Caco-2 (cell line): ENCODE measurements at places on chromosomes 4 and X. TPM values are rescaled to one million over a fixed set of nuclear protein-coding genes. Genes with fewer than 3 reads are reported as not detected.

DNA sequence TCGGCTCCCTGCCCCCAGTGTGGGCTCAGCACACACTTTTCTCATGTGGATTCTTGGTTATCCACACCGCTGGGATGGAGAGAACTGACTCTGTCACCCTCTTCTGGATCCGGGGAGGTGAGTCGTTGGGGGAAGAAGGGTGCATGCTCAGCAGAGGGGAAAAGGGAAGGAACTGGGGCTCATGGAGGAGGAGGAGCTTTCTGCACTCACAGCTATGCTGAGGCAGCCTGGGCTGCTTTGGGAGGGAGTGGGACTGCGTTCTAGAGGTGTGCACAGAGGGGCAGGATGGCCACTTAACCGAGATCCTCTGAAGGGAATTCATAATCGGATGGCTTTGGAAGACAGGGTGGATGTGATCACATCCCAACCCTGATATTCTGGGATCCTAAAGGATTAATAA, 51.6 kb downstream of the RTL5 start:
- no peak overlapping the region for H3K4me3 ChIP-seq
- no peak for DNase-seq
- peaks cover 13% of the 10 kb centered on the region for H3K4me1 ChIP-seq
- H3K27me3 ChIP-seq, result no peaks in the 10 kb centered on the region
- no peaks in the 10 kb centered on the region for H3K36me3 ChIP-seq

DNA sequence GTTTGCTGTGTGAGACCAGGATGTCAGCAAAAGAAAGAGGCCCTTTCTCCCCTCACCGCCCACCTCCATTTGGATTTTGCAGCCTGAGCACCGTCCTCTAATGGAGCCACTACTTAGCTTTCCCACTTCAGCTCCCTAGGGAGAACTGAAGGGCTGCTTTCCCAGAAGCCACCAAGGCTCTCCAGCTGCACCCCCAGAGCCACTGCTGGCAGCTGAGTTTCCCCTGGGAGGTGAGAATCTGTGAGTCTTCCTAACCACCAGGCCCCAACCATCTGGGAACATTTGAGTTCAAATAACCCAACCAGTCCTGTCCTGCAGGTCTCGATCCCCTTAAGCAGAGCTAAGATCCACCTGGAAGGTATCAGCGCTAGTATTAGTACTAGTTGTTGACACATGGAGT, 173.1 kb upstream of the USP9X start:
- H3K27ac ChIP-seq, result no peak overlapping the region
- no peaks in the 10 kb centered on the region for H3K36me3 ChIP-seq
- DNase-seq, result no peak
- no peaks in the 10 kb centered on the region for H3K27me3 ChIP-seq
- no peaks in the 10 kb centered on the region for H3K4me1 ChIP-seq

DNA sequence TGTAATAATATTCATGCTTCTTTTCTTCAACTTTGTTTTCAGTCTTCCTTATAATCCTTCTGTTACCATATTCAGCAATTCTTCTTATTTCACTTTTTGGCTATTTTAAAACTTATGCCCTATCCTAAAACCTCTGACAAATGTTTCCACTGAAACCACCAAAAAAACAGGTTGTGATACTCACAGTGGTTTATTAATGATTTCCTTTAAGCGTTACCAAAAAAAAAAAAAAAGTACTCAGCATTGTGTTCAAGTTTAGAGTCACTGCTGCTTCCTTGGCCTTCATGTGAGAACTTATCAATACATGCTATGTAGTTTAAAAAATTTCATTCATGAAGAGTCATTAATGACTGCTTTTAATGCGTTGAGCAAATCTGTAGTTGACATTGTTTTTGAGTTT, 35.4 kb upstream of the UGT2A3 start:
- H3K27me3 ChIP-seq, result no peaks in the 10 kb centered on the region
- no peaks in the 10 kb centered on the region for H3K36me3 ChIP-seq

DNA sequence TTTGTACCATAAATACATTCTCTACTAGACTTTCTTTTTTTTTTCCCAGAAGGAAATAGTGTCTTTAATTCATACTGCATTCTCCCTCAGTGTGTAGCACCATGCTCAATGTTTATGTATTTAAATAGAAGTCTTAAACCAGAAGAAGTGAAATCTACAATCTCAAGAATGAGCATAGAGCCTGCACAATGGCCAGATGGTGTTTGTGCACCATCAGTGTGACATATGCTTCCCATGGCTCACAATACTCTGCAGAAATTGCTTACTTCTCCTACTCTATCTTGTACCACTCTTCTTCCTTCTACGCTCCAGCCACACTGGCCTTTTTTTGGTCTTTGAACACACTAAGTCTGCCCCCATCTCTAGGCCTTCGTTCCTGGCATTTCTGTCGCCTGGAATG, 2.6 kb upstream of the DOCK11 start:
- 0 out of 2 replicates have a peak, but pooled peaks cover 6% of the 10 kb centered on the region for H3K4me1 ChIP-seq
- H3K27me3 ChIP-seq, result no peaks in the 10 kb centered on the region
- no peaks in the 10 kb centered on the region for H3K36me3 ChIP-seq
- H3K4me3 ChIP-seq, result no peak overlapping the region
- no peak overlapping the region for H3K27ac ChIP-seq
- no peak for DNase-seq

GRCh38 chr4:81811562-81812293, 340.0 kb upstream of the RASGEF1B start:
- no peak for DNase-seq
- no peaks in the 10 kb centered on the region for H3K27me3 ChIP-seq
- peaks cover 7% of the 10 kb centered on the region; the same call in 1 of the 2 replicates for H3K4me1 ChIP-seq
- no peak overlapping the region for H3K27ac ChIP-seq
- no peak overlapping the region for H3K4me3 ChIP-seq
- no peaks in the 10 kb centered on the region for H3K36me3 ChIP-seq

- H3K27me3 ChIP-seq, result no peaks in the 10 kb centered on the region
- no peak for DNase-seq
- H3K4me1 ChIP-seq, result no peaks in the 10 kb centered on the region
- H3K27ac ChIP-seq, result no peak overlapping the region
These were observed 146.2 kb upstream of the BCOR start for GRCh38 chrX:40243755-40244515.

GRCh38 chr4:54737421-54737820, 79.7 kb downstream of the KIT start:
- DNase-seq, result no peak
- no peaks in the 10 kb centered on the region for H3K4me1 ChIP-seq
- H3K27ac ChIP-seq, result no peak overlapping the region
- no peak overlapping the region for H3K4me3 ChIP-seq

DNA sequence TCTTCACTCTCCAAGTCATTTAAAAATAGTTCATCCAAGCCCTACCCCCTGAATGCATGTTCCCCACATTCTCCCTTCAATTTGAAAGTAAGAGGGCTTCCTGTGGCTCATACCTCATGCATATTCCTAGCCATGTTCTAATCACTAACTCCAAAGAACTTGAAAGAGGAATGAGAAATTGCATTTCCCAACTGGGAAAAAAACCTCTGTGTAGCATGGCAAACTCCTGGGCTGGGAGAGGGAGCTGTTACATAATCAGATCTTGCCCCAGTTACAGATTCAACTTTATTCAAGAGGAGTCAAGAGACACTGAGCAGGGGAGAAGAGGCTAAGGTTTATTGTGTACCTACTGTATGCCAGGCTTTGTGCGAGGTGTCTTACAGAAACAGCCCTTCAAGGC, 90.2 kb downstream of the SLC2A9 start:
- H3K27me3 ChIP-seq, result no peaks in the 10 kb centered on the region
- no peaks in the 10 kb centered on the region for H3K36me3 ChIP-seq
- DNase-seq, result no peak
- no peak overlapping the region for H3K27ac ChIP-seq
- no peak overlapping the region for H3K4me3 ChIP-seq

The MTNR1A gene
- not detected in 2 replicates for total RNA-seq

DNA sequence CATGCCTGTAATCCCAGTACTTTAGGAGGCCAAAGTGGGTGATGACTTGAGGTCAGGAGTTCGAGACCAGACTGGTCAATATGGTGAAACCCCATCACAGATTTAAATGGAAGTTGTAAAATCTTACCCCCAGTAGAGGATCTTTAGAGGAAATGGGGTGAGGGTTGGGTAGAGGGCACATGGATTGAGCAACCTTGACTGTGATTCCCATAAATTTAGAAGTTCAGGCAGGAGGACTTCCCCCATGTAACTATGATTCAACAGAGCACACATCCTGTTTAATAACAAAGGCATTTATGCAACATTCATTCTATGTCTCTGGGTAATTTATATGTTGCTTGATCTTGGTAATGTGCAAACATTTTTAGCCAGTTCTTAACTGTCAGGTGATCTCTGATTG, 143.1 kb downstream of the RBM47 start:
- H3K27ac ChIP-seq, result no peak overlapping the region
- no peak overlapping the region for H3K4me3 ChIP-seq
- peaks cover 9% of the 10 kb centered on the region for H3K4me1 ChIP-seq
- DNase-seq, result no peak
- H3K27me3 ChIP-seq, result no peaks in the 10 kb centered on the region
- no peaks in the 10 kb centered on the region for H3K36me3 ChIP-seq

DNA sequence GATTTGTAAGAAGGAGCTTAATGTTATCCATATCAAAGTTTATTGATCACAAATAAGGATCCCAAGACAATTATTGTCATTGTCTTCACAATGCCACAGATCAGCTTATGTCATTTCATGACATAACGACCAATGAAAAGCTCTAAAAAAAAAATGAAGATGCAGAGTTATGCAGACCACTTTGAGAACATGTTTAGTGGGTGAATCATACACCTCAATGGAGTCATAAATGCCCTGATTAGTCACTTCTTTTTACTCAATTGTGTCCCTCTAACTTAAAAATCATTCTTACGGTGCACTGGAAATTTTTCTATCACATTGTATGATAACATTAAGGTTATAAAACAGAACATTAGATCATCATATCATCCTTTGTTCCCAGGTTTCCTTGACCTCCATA, 87.6 kb upstream of the GABRG1 start:
- no peak overlapping the region for H3K27ac ChIP-seq
- no peaks in the 10 kb centered on the region for H3K4me1 ChIP-seq
- DNase-seq, result no peak

GRCh38 chr4:2044542-2045517, 14.3 kb upstream of the NAT8L start:
- no peak for DNase-seq
- H3K4me1 ChIP-seq, result peaks cover 4% of the 10 kb centered on the region; the same call in 1 of the 2 replicates
- H3K36me3 ChIP-seq, result no peaks in the 10 kb centered on the region
- H3K27ac ChIP-seq, result no peak overlapping the region
- no peaks in the 10 kb centered on the region for H3K27me3 ChIP-seq
- no peak overlapping the region for H3K4me3 ChIP-seq

GRCh38 chrX:13254076-13254785, 65.6 kb downstream of the ATXN3L start:
- no peaks in the 10 kb centered on the region for H3K27me3 ChIP-seq
- peak; percentile 39 for DNase-seq
- no peak overlapping the region for H3K27ac ChIP-seq
- H3K36me3 ChIP-seq, result no peaks in the 10 kb centered on the region
- no peaks in the 10 kb centered on the region for H3K4me1 ChIP-seq

DNA sequence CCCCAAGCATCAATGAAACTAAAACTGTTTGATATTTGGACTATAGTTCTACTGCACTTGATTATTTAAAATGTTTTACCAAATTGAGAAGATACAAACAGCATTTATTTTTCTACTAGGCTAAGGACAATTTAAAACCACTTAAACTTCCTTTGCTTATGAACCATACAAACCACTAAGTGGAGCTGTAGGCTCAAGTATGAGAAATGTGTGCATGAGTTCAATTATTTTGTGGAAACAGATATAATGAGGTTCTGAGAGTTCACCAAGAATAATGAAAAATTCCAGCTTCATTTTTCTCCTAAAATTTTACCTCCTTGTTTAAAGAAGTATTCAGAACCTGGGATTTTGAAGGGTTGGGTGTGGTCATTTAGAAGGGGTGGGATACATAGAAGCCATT, 63.1 kb downstream of the SERPINA7 start:
- no peak overlapping the region for H3K27ac ChIP-seq
- H3K4me3 ChIP-seq, result no peak overlapping the region
- no peaks in the 10 kb centered on the region for H3K4me1 ChIP-seq
- H3K36me3 ChIP-seq, result no peaks in the 10 kb centered on the region
- no peaks in the 10 kb centered on the region for H3K27me3 ChIP-seq

The TBC1D8B gene
- 7.4 and 8.7 TPM in 2 replicates for total RNA-seq

The TNMD gene
- not detected in 2 replicates for total RNA-seq

- no peaks in the 10 kb centered on the region for H3K27me3 ChIP-seq
- no peak for DNase-seq
- H3K36me3 ChIP-seq, result no peaks in the 10 kb centered on the region
- no peaks in the 10 kb centered on the region for H3K4me1 ChIP-seq
- H3K4me3 ChIP-seq, result no peak overlapping the region
These were observed 167.8 kb upstream of the FAM241A start for GRCh38 chr4:111977419-111977965.

DNA sequence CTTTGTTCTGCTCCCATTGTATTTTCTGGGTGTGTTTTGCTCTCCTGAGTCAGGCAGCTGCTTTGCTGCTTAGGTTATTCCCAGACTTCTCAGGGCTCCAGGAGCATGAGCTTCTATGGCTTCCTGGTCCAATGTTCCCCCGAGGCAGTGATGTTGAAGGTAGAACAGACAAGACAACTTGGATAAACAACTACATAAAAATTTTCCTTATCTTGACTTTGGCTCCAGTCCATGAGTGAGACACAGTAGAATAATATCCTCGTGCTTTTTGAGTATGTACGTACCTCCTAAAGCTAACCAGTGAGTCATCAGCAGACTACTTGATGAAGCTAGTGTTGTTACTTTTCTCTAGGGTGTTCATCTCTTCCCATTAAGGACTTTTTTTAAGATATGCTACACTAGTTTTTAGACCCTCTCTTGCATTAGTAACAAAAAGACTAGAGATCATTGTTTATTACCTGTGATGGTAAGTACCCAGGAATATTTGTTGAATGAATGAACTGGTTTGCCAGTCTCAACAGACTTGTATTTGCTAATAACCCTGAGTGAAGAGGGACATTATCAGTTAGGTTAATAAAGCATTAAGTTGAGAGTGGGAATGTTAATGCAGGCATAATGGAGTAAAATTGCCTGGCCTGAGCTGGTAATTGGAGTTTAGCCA, 131.9 kb downstream of the FHIP1A start:
- H3K27ac ChIP-seq, result no peak overlapping the region
- H3K4me3 ChIP-seq, result no peak overlapping the region
- H3K36me3 ChIP-seq, result no peaks in the 10 kb centered on the region
- no peaks in the 10 kb centered on the region for H3K27me3 ChIP-seq
- no peak for DNase-seq
- H3K4me1 ChIP-seq, result no peaks in the 10 kb centered on the region

DNA sequence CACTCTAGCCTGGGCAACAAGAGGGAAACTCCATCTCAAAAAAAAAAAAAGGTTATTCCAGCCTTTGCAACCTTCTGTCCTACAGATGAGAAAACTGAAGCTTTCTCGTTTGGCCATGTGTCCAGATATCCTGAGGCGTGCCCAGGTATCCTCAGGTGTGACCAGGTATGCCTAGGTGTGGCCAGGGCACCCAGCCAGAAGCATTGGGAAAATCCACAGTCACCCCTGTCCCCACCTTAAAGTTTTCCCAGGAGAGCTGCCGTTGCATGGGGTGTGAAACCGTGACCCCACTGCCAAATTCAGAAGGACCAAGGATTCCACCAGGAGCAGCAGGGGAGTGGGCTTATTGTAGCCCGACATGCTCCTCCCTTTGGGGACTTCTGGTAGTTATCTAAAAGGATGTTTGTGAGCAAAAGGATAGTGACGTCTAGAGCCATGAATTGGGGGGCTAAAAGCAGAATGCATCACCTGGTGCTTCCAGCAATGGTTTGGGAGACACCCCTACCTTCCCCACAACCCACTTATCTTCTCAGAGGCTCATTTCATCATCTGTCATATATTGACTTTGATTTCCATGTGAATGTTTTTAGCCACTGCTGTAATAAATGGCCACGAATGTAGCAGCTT, 4.0 kb upstream of the DHRSX start:
- H3K27ac ChIP-seq, result no peak overlapping the region
- no peak for DNase-seq
- H3K4me3 ChIP-seq, result no peak overlapping the region
- no peaks in the 10 kb centered on the region for H3K36me3 ChIP-seq
